ENCODE measurements at places on chromosomes 1 and 21.

GRCh38 chr1:65817891-65818290 lies 25.2 kb downstream of the PDE4B start:
- DNase-seq = no peak

- no peak for DNase-seq
Observed at GRCh38 chr1:215992620-215993019, 425.5 kb downstream of the KCTD3 start.

DNA sequence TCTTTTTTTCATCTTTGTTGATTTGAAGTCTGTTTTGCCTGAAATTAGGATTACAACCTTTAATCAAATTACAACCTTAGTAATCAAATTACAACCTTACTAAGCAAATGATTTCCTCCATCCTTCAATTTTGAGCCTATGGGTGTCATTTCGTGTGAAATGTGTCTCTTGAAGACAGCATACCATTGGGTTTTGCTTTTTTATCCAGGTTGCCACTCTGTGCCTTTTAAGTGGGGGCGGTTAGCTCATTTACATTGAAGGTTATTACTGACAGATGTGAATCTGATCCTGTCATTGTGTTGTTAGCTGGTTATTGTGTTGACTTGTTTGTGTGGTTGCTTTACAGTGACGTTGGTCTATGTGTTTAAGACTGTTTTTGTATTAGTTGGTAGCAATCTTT lies 74.8 kb upstream of the BCL9 start:
- DNase-seq = no peak

DNA sequence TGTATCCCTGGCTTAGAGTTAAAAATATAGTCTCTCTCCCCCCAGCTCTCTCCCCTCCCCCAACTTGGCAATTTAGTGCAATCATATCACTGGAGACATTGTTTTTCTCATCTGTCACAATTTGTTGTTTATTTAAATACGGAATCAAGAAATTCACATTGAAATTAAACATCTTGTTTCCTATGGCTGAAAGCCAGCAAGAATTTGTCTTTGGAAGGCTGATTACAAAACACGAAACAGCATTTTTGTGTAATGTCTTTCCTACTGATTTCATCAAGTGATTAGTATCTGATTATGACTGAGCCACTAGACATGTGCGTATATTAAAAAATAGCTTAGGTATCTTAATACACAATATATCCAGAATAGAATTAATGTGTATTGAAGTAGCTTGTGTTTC lies 119.7 kb downstream of the LYPLAL1 start:
- DNase-seq = no peak

GRCh38 chr1:84429231-84429630 lies 30.9 kb downstream of the DNASE2B start:
- no peak for DNase-seq

DNA sequence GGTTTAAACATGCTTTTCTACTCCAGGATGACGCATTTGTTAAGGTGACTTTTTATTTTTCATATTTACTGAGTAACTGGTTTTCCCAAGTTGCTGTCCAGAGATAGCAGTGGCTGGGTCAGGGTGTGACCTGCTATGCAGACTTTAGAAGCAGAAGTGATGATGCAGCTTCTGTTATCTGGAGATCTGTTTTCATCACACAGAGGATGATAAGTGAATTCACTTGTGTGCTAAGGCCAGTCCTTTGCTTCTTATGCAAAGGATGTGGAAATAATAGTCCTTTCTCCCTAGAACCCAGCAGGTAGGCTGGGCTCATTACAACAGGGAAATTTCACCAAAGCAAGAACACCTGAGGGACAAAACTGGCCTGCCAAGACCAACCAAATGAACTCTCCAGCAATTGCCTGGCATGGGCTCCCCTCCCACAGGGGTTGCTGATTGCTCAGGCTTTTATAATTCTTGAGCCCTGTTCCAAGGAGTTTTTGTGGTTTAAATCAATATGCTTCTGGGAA lies 97.8 kb upstream of the LPGAT1 start:
- peak; percentile 45 for DNase-seq
